ENCODE measurements at places on chromosomes 11 and 22. TPM values are rescaled to one million over a fixed set of nuclear protein-coding genes. Genes with fewer than 3 reads are reported as not detected.

Gene UPK2
- 1.4 TPM for polyA plus RNA-seq

Gene CBY1
- 41.5 TPM for polyA plus RNA-seq

Gene PNPLA5
- not detected for polyA plus RNA-seq

Gene SLN
- 2,902 TPM for polyA plus RNA-seq

Gene P4HA3
- polyA plus RNA-seq: 2.3 TPM

Gene PHOX2A
- 17.1 TPM for polyA plus RNA-seq

Gene OR52E8
- polyA plus RNA-seq: not detected

GRCh38 chr11:31421820-31422219 lies 52.2 kb downstream of the DNAJC24 start:
- DNase-seq: no peak

DNA sequence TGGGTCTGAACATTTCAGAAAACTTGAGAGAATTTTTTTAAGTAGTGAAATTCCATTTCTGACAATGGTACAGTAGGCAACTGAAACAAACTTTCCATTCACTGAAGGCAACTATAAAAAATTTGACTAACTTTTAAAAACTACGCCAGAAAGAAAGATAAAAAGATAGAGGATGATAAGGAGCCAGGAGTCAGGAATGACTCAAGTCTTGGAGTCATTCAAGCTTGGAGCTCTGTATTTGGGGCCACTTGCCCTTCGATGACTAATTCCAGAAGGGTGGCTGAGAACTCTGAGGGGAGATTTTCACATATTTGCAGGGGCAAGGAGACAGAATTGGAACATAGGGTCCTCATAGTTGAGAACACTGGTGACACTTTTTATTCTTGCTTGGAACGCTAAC lies 1083.2 kb upstream of the CNTN5 start:
- no peak for DNase-seq

GRCh38 chr22:35464399-35464798 lies 64.5 kb downstream of the MCM5 start:
- no peak for DNase-seq

DNA sequence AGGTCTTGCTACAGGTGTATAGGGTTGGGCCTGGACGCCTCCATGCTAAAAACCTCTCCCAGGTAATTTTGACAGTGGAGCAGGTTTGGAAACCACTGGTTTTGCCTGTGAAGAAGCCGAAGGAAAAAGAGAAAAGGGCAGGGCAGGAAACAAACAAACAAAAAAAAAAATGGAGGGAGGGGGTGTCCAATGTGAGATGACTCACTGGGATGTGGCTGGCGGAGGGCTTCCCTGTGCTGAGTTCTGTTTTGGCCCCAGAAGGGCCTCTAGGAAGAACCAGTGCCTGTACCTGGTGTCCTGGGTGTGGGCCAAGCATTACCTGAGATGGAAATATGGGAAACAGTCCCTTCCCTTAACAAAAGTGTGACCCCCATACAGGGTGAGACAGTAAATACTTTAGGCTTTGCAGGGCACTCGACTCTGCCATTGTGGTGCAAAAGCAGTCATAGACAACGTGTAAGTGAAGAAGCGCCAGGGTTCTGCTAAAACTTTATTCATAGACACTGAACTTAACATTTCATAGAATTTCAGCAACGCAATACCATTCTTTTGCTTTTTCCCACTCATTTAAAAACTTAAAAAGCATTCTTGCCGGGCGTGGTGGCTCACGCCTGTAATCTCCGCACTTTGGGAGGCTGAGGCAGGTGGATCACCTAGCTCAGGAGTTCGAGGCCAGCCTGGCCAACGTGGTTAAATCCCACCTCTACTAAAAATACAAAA lies 9.5 kb upstream of the DGKZ start:
- DNase-seq: no peak

GRCh38 chr22:44907765-44908737 lies 101.8 kb downstream of the PHF21B start:
- no peak for DNase-seq

DNA sequence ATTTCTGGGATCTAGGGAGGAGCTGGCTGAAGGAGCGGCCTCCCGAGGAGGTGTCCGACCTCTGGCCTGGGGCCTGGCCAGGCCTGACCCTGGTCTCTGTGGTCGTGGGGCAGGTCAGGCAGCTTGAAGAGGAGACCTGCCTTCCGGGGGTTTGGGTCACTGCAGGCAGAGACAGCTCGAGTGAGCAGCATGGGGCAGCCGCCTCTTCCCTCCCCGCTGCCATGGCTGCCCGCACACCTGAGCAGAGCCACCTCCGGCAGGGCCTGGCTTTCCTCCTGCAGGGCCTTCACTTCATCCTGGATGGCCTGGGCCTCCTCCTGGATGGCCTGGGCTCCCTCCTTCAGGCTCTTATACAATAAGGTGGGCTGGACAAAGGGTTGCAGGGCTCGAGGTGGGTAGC lies 8.0 kb upstream of the NAALADL1 start:
- no peak for DNase-seq

DNA sequence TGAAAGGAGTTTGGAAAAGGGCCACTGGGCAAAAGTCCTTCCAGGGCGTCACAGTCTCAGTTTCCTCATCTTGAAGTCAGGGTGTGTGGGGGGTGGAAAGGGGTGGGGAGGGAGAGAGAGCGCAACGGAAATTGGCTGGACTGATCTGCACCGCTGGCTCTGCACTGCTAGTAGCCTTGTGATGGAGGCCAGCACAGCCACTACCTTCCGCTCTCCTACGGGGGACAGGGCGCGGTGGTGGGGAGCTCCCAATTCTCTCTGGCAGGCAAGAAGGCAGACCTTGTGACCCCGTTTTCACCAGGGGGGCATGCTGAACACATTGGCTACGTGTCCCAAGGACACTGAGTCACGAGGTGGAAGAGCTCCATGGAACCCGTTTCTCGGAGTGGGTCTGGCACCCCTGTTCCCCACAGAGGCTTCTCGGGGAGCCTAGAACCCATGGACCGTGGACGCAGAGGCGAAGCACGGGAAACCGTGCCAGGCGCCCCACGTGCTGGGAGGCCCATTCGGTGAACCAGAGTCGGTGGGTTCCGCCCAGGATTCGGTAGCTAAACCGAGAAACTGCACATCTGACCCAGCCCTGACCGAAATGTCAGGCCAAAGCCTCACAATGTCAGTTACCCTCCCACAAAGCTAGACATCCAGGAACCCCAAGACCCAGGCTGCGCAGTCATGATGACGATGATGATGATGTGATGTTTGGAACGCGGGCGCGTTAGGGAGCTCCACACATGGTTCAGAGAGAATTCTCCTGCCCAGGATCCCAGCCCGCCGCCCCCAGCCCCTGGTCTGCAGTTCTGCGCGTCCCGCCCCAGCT lies 28.3 kb upstream of the WNT11 start:
- peak; percentile 68 for DNase-seq

DNA sequence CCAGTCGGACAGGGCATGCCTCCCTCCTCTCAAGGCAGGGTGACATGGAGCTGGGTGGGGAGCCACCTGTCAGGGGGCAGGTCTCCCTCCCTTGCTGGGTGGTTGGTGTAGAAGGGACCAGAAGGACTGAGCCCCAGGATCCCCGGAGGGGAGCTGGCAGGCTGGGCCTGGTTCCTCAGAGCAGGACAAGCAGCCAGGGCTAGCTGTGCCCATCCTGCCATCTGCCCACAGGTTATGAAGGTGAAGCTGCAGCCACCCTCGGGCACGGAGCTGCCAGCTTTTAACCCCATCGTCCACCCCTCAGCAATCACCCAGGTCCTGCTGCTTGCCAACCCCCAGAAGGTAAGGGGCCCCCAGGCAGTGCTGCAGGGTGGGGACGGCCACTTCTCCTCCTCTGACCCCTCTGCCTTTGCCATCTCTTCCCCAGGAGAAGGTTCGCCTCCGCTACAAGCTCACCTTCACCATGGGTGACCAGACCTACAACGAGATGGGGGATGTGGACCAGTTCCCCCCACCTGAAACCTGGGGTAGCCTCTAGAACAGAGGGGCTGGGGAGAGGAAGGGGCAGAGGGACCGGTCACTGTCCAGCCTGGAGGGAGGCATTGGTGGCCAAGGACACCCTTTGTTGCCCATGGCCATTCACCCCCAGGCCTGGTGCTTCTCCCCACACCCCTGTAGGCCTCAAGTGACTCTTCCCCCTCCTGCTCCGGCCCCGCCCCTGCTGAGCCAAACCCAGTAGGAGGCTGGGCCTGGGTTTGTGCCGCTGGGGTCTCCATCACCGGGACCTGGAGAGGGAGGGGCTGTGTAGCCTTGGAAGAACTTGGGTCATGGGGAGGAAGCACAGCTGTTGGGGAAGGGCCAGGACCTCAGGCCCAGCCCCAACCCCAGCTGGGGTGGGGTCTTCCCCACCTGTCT lies 7.0 kb upstream of the SH3BP1 start:
- DNase-seq: no peak

GRCh38 chr22:27609451-27609888 lies 192.1 kb downstream of the MN1 start:
- no peak for DNase-seq

DNA sequence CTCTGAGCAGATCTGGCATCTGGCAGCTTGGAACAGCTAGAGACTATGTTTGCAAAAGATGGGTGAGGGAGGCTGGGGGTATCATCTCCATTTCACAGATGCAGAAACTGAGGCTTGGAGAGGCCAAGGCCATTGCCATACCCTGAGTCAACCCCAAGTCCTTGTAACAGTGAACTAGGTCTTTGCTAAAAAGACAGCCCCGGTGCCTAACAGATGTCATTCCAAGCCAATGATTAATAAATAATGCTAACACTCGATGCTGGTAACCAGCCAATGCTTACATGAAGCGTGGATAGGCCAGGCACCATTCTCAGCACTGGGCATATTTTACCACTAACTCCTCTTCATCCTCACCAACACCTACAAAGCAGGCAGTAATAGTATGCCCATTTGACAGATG lies 164.0 kb downstream of the MN1 start:
- no peak for DNase-seq

DNA sequence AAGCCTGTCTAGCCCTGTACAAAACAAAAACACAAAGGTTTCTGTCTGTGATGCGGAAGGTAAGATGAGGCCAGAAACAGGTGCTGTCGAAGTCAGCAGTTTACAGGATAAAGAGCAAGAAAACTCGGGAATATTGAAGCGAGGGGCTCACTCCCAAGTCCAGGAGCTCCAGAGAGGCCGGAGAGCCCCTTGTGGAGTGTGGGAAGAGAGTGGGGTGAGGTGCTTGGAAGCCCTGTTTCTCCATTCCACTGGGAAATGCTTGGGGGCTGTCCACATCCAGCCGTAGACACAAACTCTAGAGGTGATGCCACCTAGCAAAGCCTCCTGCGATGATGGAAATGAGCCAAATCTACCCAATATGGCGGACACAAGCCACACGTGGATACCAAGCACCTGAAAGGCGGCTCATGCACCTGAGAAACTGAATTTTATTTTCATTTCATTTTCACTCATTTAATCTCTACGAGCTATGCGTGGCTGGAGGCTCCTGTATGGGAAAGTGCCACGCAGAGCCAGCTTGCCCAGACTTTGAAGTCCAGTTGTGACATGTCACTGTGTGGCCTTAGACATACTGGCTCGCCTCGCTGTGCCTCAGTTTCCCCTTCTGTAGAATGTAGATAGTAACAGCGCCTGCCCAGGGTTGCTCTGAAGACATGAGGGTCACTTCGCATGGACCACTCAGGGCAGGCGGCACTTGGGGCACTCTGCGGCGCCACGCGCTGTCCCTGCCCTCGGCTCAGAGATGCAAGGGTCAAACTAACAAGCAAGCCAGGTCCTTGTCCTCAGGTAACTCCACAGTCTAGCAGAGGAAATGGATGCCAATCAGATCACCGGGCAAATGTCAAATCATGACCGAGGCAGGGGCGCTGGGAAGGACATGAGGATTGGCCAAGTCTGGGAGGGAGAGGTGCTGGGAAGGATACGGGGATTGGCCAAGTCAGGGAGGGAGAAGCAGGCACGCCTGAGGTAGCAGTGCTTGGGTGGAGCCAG lies 684.7 kb downstream of the TBC1D22A start:
- DNase-seq: no peak

DNA sequence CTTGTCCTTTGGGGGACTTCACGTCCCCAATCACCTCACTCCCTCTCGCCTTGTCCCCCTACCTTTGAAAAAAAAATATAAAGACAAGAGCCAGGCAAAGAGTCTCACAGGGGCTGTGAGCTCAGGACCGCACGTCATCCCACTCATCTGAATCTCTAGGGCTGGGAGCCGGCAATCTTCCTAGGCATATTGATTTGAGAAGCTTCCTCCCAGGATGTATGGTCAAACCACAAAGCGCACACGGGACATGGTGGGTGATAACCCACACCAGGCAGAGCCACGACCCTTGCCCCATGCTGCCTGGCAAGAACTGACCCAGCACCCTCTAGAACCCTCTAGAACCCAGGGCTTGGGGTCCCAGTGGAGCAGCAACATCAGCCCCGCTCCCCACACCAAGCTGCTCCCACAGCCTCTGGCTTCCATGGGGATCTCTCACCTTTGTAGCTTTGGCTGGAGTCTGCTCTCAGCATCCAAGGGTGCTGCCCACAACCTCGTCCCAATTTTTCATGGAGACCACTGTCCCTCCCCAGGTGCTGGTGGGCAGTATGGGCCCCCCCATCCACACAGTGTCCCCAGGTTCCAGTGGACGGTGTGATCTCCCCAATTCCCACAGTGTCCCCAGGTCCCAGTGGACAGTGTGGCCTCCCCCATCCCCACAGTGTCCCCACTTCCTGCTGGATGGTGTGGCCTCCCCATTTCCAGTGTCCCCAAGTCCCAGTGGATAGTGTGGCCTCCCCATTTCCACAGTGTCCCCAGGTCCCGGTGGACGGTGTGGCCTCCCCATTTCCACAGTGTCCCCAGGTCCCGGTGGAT lies 85.2 kb upstream of the FGF3 start:
- DNase-seq: no peak
